Camera-type eye (tissue), 1 donor: ENCODE measurements at places on chromosomes 5 and 9. TPM values are rescaled to one million over a fixed set of nuclear protein-coding genes. Genes with fewer than 3 reads are reported as not detected.

The HRCT1 gene
- not detected for total RNA-seq

The SPATA31E1 gene
- not detected for total RNA-seq

The SPATA31C1 gene
- not detected for total RNA-seq

The ERGIC1 gene
- total RNA-seq: 64.9 TPM

The EIF4E1B gene
- total RNA-seq: 0.55 TPM
